Right forelimb (tissue), 1 donor: ENCODE measurements at places on chromosomes 2 and 18.

GRCh38 chr2:85666435-85667316, 1.3 kb downstream of the SFTPB start:
- DNase-seq, result no peak

GRCh38 chr2:27587025-27587424, 4.2 kb downstream of the ZNF512 start:
- no peak for DNase-seq

DNA sequence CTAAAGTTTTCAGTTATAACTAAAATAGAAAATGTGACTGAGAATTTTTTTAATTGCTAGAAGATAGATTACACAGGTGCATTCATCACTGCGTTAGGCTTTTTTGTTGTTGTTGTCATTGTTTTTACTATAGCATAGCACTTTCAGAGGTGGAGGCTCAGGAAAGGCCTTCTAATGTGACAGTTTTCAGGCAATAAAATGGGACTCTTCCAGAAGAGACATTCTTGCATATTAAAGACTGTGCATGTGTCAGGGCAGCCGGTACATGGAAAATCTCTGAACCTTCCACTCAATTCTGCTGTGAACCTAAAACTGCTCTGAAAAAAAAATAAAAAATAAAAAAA, 175.2 kb downstream of the METTL4 start:
- no peak for DNase-seq

DNA sequence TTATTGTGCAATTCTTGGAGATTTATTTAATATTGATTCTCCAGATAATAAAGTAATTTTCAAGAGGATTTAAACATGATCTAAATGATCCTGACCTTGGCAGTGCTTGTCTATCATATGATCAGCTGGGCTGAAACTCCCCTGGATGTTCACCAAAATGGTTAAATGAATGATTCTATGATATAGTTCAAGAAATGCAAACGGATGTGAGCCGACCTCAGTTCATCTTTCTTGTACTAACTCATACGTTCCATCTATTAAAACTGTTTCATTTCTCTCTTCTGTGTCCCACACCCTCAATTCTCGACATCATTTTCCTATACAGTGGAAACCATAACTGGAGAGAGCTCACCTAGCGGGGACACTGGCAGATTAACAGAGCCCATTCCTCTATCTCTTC, 281.7 kb upstream of the CCDC68 start:
- DNase-seq, result no peak

DNA sequence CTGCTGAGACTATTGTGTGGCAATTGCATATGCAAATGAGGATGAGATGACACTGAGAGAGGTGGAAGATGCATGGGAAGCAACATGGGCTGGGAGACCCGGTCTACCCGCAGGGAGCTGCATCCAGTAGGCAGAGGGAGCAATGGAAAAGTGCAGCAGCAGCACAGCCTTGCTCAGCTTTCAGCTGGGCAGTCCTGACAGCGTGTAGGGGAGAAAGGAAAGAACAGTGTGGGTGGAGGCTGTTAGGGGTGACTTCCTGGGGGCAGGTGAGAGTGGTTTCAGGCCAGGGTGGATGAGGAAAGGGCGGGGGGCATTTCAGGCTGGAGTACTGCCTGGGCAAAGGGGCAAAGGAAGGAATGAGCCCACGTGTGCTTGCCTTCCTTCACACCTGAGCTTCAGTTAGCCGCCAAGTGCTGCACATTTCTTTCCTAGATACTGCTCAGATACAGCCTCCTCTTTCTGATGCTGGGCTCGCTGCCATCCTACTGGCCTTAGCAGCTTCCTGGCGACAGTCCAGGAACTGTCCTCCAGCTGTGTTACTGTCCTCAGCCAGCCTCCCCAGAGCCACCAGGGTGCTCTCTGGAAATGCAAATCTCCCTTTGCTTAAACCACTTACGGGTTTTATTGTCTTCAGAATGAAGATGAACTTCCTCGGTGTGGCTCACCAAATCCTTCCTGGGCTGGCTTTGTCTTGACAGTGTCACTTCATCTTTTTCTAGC, 276.3 kb downstream of the TSN start:
- no peak for DNase-seq

DNA sequence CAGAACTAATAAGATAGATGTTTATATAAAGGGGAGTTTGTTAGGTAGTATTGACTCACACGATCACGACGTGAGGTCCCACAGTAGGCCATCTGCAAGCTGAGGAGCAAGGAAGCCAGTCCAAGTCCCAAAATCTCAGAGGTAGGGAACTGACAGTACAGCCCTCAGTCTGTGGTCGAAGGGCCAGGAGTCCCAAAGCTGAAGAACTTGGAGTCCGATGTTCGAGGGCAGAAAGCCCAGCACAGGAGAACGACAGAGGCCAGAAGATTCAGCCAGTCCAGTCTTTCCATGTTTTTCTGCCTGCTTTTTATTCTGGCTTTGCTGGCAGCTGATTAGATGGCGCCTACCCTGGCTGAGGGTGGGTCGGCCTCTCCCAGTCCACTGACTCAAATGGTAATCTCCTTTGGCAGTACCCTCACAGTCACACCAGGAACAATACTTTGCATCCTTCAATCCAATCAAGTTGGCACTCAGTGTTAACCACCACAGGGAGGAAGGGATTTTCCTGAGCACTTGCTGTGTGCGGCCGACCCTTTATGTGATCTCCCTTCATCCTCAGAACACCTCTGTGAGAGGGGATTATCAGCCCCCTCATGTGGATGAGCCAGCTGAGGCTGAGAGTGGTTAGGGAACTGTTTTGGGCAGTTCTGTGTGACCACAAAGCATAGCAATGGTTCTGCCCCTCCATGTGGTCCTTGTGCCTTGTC, 78.3 kb downstream of the RNF144A start:
- DNase-seq, result no peak

- DNase-seq, result no peak
Measured at GRCh38 chr2:233250985-233251305, 528 bp upstream of the ATG16L1 start.

DNA sequence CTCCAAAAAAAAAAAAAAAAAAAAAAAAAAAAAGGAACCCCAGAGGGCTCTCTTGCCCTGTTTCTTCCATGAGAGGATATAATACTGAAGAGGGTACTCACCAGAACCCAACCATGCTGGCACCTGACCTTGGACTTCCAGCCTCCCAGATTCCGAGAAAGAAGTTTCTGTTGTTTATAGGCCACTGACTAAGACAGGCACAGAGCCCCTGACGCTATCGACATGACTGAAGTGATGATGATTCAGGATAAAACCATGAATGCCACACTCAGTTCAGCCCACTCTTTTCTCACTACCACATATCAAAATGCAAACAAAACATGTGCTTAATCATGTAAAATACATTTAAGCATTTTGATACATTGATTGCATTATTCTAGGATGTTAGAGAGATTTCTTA, 66.1 kb upstream of the CDCA7 start:
- DNase-seq, result no peak
